ENCODE measurements at places on chromosomes 11 and 22.

DNA sequence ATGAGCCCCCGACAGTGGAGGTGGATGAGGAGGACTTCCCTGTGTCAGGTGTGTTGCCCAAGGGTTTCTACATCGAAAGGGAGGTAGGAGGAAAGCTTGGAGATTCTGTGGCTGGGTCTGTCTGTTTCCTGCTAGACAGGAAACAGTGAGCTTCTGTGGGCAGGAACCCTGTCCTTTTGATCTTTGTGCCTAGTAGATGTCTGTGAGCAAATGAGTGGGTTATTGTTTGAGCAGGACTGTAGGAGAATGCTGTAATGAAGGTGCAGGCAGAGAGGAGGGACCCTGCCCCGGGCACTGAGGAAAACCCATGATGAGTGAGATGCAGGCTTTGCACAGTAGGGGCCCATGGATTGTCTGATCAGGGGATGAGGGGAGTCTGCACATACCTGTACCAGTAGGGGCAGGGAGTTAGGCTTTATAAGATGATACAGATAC is 14.0 kb downstream of the USP35 start:
- peaks cover 10% of the 10 kb centered on the region for H3K36me3 ChIP-seq
- H3K27ac ChIP-seq, result peak overlapping the region; percentile 95
- H3K4me3 ChIP-seq, result peak overlapping the region; percentile 73
- peak; percentile 63 for DNase-seq

- H3K36me3 ChIP-seq, result no peaks in the 10 kb centered on the region
- no peak for DNase-seq
- no peaks in the 10 kb centered on the region for H3K27me3 ChIP-seq
- H3K4me1 ChIP-seq, result peaks cover 4% of the 10 kb centered on the region
Observed at GRCh38 chr11:57313071-57313787, 11.5 kb downstream of the TNKS1BP1 start.

GRCh38 chr11:131599285-131599684 is 228.9 kb downstream of the NTM start:
- H3K27ac ChIP-seq, result no peak overlapping the region
- H3K4me1 ChIP-seq, result no peaks in the 10 kb centered on the region
- H3K27me3 ChIP-seq, result no peaks in the 10 kb centered on the region
- no peak overlapping the region for H3K4me3 ChIP-seq
- no peaks in the 10 kb centered on the region for H3K36me3 ChIP-seq

DNA sequence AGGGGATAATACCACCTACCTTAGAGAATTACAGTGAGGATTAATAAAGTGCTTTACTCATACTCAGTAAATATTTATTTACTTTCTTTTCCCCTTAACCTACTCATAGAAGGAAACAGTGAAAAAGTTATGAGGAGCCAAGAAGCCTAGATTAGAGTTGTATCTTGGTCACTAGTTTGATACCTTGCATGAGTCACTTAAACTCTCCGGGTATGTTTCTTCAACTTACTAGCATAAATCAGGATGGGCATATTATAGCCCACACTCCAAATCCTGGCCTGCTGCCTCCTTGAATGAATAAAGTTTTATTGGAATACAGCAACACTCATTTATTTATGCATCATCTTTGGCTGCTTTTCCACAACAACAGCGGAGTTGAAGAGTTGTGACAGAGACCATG is 8.2 kb downstream of the FBXO3 start:
- H3K4me1 ChIP-seq, result peaks cover 8% of the 10 kb centered on the region
- DNase-seq, result no peak
- no peaks in the 10 kb centered on the region for H3K27me3 ChIP-seq
- H3K4me3 ChIP-seq, result no peak overlapping the region
- no peak overlapping the region for H3K27ac ChIP-seq

GRCh38 chr11:122737951-122738693 is 82.6 kb downstream of the UBASH3B start:
- peaks cover 2% of the 10 kb centered on the region for H3K36me3 ChIP-seq
- no peaks in the 10 kb centered on the region for H3K27me3 ChIP-seq
- DNase-seq, result no peak
- no peak overlapping the region for H3K27ac ChIP-seq

DNA sequence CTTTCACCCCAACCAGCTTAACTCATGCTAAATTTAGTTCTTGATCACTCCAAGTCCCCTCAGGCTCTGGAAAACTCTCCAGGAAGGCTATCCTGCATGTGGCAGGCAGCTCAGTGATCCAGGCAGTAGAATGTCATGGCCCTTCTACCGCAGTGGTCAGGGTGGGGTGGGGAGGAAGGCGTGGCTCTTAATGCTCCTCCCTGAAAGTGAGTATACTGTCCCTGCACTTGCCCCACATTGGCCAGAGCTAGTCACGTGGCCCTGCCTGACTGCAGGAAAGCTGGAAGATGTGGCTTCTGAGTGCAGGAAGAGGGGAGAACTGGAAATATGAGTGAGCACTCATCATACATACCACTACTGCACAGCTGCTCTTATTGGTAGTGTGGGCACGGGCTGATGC is 102.1 kb downstream of the GRAMD1B start:
- no peak overlapping the region for H3K4me3 ChIP-seq
- H3K36me3 ChIP-seq, result no peaks in the 10 kb centered on the region

GRCh38 chr11:32069361-32070058 is 21.4 kb upstream of the RCN1 start:
- H3K4me3 ChIP-seq, result no peak overlapping the region
- H3K36me3 ChIP-seq, result peaks cover 4% of the 10 kb centered on the region
- H3K4me1 ChIP-seq, result no peaks in the 10 kb centered on the region
- H3K27ac ChIP-seq, result no peak overlapping the region
- DNase-seq, result no peak

DNA sequence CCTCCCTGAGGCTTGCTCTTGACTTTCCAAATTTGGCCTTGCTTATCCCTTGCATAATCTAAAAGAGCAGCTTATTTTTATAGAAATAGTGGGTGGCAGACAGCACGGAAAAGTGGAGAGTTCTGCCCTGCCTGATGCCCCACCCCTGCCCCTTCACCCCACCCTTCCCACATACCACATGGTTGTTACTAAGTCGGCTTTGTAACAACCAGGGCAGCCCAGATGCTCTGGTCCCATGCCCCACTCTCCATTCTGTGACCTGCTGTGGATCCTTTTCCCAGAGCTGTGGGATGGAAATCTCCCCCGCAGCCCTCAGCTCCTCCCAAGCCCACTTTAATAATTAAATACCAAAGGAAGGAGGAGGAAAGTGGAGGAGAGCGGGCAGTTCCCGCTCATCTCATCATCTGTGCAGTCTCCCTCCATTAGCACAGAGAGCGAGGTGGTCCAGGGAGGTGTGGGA is 10.9 kb downstream of the MRGPRF start:
- H3K4me1 ChIP-seq, result peaks cover 4% of the 10 kb centered on the region
- H3K27ac ChIP-seq, result no peak overlapping the region
- DNase-seq, result no peak
- peaks cover 2% of the 10 kb centered on the region for H3K36me3 ChIP-seq

DNA sequence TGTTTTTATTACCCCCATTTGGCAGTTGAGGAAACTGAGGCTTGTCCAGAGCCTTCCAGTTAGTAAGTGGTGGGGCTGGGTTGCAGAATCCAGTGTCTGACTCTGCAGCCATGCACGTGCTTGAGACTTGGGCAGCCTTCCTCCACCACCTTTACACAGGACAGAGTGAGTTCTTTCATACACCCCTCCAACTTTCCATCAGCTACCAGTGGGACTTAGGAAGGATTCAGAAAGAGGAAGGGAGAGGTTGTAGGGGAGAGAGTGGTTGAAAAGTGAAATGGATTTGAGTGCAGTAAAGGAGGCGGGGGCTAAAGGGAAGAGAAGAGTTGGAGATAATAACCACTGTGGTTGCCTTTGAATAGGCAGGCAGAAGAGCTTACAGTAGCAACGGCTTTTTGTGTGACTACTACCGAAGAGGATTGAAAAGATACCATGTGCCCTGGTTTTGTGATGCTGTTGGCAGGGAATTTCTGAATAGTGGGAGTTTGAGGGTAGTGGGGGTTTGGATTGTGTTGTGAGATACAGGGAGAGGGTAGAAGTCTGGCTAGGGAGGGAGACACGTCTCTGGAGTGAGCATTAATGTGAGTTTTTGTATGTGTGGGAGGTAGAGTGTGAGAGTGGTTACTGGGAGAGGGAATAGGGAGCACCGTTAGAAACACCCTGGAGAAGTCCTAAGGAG is 1.7 kb downstream of the UVRAG start:
- no peak overlapping the region for H3K4me3 ChIP-seq
- no peak for DNase-seq
- H3K27ac ChIP-seq, result no peak overlapping the region
- no peaks in the 10 kb centered on the region for H3K27me3 ChIP-seq

- no peak within 1 kb of the TSS for H3K27ac ChIP-seq
- no peak for DNase-seq
- H3K4me3 ChIP-seq, result peak within 1 kb of the TSS; percentile 44
- peaks cover 54% of the 10 kb centered on the region for H3K27me3 ChIP-seq
Observed at GRCh38 chr11:79440571-79441460, at the start of gene TENM4. Gene TENM4, minus strand, starts transcription at chr11:79441030. Its CDS starts 371,086 bp downstream, at chr11:79069944.

DNA sequence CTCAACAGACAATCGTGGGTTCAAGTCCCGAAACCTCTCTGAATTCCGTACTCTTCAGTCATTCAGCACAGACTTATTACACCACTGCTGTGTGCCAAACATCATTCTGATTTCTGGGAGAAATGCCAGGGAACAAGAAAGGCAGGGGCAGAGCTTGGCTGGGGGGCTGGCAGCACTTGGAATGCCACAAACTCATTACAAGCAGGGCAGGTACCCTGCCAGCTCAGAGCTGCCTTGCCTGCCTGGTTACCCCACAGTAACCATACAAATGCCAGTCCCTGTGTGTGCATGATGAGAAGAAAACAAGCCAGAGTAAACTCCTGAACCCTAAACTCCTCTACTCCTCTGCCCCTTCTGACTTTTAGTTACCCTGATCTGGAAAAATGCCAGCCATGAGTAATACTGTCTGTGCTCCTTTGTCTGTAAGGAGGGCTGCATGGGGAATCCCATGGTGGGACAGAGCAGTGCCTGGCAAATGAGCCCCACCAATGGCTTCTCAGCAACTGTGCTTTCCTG is 6.9 kb upstream of the RAD9A start:
- peaks cover 7% of the 10 kb centered on the region for H3K27me3 ChIP-seq
- no peak for DNase-seq
- peaks cover 14% of the 10 kb centered on the region for H3K4me1 ChIP-seq
- H3K27ac ChIP-seq, result no peak overlapping the region
- H3K4me3 ChIP-seq, result no peak overlapping the region
- peaks cover 8% of the 10 kb centered on the region for H3K36me3 ChIP-seq

- peak overlapping the region; percentile 92 for H3K27ac ChIP-seq
- H3K4me3 ChIP-seq, result peak overlapping the region; percentile 68
- no peaks in the 10 kb centered on the region for H3K27me3 ChIP-seq
- H3K4me1 ChIP-seq, result peaks cover 40% of the 10 kb centered on the region
Observed at GRCh38 chr11:117830674-117831351, 6.3 kb upstream of the FXYD2 start.
